ENCODE measurements at places on chromosomes 6 and 20.
A peak's percentile ranks its signal among the peaks of the same experiment; 100 is the strongest.

GRCh38 chr20:60262967-60263603 is 304.9 kb downstream of the CDH26 start:
- DNase-seq, result no peak

GRCh38 chr6:78605909-78606446 is 261.4 kb upstream of the IRAK1BP1 start:
- peak; percentile 64 for DNase-seq

DNA sequence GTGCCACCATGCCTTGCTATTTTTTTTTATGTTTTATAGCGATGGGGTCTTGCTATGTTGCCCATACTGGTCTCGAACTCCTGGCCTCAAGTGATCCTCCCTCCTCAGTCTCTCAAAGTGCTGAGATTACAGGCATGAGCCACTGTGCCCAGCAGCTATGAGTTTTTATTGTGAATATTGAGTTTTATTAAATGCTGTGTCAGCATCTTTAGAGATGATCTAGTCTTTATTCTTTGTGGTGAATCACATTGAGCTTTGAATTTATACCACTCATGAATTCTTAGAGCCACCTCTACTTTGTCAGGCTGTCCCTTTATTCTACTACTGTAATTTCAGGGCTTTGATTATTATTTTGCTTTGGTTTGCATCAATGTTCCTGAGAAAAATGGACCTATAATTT is 428.3 kb downstream of the BTBD3 start:
- DNase-seq, result no peak

GRCh38 chr6:329888-330691 is 37.8 kb downstream of the DUSP22 start:
- DNase-seq, result no peak

- DNase-seq, result no peak
Observed at GRCh38 chr6:15359335-15359862, 113.5 kb downstream of the JARID2 start.

DNA sequence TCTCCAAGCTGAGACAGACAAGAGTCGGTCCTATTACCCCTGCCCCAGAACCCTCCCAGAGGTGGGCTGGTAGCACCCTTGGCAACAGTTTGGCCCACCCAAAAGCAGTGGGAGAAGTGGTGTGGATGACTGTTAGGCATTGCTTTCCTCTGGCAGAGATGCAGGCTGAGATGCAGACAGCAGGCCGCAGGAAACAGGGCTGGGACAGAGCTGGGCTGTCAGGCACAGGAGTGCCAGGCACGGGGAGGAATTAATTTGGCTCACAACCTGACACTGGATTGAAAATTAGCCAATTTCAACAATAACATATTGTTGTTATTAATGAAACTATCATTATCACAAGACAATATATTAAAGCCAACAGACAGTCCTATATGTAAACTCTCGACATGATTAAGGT is 15.7 kb upstream of the SIRT5 start:
- DNase-seq, result no peak

DNA sequence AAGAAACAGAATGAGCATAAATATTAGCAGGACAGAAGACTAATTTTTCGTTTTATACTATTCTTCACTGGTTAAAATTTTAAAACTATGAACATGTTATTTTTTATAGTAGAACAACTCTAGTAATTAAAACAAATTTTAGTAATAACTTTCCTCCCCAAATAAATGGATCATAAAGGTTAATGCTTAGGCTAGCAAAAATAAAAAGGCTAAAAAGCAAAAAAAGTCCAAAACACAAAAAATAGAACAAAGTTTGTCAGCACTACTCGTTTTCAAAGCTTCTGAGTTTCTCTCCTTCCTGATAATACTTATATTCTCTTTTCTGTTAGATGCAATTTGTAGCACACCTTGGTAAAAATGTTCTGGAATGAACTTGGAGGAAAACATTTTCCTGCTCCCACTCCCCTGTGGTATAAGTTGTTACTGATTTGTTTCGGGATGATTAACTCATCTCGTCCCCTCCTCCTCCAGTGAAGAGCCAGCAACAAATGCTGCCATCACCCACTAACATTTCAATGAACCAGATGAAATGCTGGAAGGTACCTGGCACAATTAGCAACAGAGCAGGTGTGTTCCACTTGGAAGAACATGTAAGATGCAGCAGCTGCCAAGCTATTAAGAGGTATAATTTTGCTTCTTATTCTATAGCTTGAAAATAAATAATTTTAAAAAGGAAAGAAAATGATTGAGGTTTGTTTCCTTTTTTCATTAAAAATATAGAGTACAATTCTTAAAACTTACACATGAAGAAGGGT is 130.5 kb downstream of the MYB start:
- DNase-seq, result no peak

DNA sequence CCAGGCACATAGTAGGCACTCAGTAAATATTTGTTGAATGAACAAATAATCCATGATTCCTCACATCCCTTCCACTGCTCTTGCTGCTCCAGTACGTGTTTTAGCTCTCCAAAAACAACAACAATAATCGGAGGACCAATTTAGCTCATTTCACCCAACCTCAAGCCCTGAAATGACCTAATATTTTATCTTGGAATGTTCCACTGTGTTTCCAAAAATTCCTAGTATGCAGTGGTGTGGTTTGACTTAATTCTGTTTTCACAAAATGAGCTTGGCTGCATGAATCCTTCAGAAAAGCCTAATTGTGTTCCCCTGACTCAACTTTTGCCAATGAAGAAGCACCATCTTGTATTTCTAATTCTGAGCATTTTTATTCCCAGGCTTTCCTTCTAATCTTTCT is 168.0 kb upstream of the PHACTR1 start:
- DNase-seq, result no peak

GRCh38 chr6:5566718-5567117 is 305.4 kb downstream of the FARS2 start:
- DNase-seq, result no peak

GRCh38 chr6:52407467-52407866 is 12.7 kb upstream of the EFHC1 start:
- DNase-seq, result no peak

GRCh38 chr6:117761610-117762009 is 86.3 kb downstream of the NUS1 start:
- no peak for DNase-seq
